ENCODE measurements at places on chromosomes 16 and 17.

DNA sequence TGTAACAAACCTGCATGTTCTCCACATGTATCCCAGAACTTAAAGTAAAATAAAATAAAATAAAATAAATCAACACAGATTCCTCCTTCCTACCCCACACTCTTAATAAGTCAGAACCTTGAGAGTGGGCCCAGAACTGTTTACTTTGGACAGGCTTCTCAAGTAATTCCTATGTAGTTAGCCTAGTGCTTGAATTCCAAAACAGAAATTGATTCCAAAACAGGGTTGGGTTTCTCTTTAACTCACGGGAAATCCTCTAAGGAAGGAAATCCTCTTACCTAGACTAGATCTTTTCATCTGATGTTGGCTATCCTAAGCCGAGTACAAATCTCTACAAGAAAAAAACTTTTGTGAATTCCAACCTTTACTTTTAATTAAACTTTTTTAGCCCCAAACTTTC is 324.7 kb upstream of the C16orf82 start:
- DNase-seq, result no peak

DNA sequence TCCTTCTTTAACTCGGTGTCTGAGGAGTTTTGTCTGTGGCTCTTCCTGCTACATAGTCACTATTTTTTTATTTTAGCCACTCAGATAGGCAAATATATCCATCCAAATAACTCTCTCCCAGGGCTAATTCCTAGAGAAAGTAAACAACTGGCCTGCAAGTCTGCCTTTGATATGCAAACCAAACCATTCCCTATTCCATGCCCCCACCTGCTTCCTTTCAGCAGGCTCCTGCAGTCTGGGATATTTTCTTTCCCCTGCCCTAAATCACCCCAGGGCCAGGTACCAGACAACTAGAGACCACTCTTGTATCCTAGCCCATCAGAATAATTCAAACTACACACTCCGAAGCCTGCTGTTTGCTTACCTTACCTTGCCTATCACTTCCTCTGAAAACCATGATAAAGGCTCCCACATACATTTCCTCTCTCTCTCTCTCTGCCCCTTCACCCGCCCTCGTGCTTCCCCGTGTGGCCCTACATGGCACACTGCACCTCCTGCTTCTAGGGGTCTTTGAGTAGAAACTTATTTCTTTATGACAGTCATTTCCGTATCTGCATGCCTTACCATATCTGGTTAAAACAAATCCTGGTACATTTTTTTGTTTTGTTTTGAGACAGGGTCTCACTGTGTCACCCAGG is 8.3 kb downstream of the CD300H start:
- no peak for DNase-seq

DNA sequence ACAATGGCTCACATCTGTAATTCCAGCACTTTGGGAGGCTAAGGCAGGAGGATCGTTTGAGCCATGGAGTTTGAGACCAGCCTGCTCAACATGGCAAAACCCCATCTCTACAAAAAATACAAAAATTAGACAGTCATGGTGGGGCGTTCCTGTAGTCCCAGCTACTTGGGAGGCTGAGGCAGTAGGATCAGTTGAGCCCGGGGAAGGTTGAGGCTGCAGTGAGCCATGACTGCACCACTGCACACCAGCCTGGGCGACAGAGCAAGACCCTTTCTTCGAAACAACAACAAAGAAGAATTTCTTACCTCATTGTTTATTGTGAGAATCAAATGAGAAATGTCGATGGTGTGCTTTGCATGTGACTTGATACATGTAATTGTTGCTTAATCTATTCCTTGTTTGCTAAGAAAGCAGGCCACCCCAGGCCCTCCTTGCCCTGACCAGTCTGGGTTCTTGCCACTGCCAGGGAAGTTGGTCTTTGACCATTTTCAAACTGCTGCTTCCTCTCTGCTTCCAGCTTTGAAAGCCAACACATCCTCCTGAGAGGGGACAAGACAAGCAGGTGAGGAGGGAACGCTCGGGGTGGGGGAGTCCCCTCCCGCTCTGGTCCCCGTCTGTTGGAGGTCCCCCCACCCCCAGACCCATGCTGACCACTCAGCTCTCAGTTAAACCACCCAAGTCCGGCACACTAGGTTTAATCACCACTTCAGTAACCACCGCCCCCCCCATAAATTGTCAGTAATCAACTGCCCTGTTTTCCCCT is 47.3 kb upstream of the CPNE2 start:
- DNase-seq, result no peak

GRCh38 chr17:73841431-73842060 is 197.3 kb upstream of the SDK2 start:
- no peak for DNase-seq

DNA sequence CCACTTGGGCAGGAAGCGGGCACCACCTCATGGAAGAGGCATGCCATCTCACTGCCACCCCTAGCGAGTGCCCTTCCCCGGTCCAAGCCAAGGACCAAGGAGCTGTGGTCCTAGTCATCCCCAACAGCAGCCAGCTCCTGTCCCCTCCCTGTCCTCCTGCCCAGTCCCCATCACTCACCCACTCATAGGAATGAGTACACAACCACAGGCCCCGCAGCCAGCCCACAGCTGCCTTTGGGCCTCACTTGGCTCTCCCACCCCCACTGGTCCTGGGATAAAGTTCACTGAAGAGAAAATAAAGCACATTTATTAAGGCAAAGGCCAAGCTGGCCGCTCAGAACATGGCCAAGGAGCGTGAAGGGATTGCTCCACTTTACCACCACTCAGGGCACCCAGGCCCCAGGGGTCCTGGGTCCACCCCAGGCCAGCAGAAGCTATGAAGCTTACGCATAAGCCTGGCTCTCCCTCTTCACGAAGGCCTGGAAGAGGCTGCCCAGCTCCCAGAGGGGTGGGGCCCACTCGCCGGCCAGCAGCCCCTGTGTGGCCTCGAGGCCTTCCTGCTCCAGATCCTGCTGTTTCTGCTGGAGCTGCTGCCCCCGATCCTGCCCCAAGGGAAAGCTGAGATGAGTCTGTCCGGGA is 3.6 kb downstream of the SCRN2 start:
- no peak for DNase-seq

- peak; percentile 71 for DNase-seq
These were observed 1.8 kb downstream of the HMOX2 start for GRCh38 chr16:4477966-4478365.

GRCh38 chr16:51152691-51153576 is 1.9 kb upstream of the SALL1 start:
- DNase-seq, result peak; percentile 54

DNA sequence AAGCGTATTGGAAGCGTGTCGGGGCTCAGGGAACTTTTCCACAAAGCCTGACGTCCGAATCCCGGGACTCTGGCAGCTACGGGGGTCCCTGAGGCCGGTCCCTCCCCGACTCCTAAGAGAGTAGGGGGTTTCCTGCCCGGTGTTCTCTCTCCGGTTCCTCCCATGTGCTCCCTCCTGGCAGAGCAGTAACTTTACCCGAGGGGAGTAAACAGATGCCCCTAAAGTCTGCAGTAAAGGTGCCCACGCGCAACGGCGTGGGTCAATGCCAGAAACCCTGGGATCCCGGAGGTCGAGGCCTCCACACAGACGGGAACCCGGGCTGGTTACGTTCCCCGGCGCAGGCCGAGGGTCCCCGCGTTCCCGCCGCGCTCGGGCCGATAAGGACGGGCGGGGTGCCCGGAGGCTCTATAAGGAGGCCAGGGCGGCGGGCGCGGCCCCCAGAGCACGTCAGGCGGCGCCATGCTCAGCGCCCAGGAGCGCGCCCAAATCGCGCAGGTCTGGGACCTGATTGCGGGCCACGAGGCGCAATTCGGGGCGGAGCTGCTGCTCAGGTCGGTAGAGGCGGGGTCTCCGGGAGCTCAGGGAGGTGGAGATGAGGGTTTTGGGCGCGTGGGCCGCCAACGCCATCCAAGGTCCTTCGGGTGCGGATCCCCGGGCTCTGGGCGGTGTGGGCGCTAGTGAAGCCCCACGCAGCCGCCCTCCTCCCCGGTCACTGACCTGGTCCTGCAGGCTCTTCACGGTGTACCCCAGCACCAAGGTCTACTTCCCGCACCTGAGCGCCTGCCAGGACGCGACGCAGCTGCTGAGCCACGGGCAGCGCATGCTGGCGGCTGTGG is at the start of gene HBM:
Gene HBM (plus strand): TSS at position 440 of the 836 bp plus-strand sequence. CDS start 20 bp downstream, at position 460.
- DNase-seq, result no peak

GRCh38 chr16:16578701-16579100 is 199.8 kb downstream of the NPIPA7 start:
- no peak for DNase-seq

GRCh38 chr17:18363101-18364049 is at the start of gene SHMT1:
SHMT1 (minus strand) TSS chr17:18363550; CDS start chr17:18355981, 7,569 bp downstream.
- DNase-seq, result peak; percentile 96

DNA sequence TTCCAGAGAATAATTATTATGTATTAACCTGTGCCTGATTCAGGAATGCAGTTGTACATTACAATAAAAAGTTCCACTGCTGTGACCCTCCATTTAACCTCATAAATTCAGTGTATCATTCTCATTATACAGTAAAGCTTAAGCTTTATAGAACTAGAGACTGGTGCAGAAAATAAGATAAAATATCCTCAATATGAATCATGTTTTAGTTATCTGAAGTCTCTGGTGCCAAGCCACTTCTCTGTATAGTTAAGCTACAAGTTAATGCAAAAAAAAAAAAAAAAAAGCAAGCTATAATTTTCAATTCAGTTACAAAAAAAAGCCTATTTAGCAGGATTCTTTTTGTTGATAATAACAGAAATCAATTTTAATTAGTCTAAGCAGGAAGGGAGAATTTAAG is 22.4 kb upstream of the SMIM36 start:
- DNase-seq, result peak; percentile 19

GRCh38 chr17:51397361-51398127 is 137.2 kb downstream of the UTP18 start:
- no peak for DNase-seq

- peak; percentile 85 for DNase-seq
These were observed 71.2 kb upstream of the LGALS9 start for GRCh38 chr17:27559506-27560481.

DNA sequence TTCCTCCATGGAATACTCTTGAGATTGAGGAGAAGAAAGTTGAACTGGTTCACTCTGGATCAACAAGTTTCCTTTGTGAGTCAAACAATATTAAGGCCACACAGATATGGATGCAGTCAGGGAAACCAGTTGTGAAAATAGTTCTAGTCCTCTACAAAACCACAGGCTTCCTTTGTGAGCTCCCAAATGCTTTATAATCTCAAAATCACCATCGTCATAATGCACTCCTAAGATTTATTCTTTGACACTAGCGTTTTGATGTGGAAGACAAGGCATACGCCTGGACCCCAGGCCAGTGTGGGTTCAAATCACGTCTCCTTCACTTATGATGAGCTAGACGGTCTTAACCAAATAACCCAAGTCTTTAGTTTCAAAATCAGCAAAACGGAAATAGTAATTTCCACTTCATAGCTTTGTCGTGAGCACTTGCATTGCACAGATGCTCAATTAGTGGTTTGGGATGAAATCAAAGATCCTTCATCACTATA is 142.6 kb downstream of the STX8 start:
- DNase-seq, result peak; percentile 19

DNA sequence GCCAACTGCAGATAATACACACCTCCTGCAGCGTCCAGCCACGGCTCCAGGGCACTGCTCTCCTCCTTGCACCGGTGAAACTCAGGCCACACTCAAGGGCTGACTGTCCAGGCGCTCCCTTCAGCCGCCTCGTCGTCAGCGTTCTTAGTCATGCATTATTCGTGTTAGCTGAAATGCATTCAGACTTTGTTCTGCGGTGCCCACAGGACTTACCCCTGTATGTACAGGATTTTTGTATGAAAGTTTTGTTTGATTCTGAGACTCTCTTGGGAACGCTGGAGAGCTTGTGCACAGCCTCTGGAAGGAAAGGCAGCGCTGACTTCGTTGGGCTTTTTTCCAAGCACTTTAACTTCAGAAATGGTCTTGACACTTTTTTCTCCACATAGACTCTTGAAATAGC is 22.1 kb downstream of the CIBAR2 start:
- DNase-seq, result no peak

- peak; percentile 35 for DNase-seq
These were observed 108.4 kb downstream of the OR1D5 start for GRCh38 chr17:2954898-2955445.

DNA sequence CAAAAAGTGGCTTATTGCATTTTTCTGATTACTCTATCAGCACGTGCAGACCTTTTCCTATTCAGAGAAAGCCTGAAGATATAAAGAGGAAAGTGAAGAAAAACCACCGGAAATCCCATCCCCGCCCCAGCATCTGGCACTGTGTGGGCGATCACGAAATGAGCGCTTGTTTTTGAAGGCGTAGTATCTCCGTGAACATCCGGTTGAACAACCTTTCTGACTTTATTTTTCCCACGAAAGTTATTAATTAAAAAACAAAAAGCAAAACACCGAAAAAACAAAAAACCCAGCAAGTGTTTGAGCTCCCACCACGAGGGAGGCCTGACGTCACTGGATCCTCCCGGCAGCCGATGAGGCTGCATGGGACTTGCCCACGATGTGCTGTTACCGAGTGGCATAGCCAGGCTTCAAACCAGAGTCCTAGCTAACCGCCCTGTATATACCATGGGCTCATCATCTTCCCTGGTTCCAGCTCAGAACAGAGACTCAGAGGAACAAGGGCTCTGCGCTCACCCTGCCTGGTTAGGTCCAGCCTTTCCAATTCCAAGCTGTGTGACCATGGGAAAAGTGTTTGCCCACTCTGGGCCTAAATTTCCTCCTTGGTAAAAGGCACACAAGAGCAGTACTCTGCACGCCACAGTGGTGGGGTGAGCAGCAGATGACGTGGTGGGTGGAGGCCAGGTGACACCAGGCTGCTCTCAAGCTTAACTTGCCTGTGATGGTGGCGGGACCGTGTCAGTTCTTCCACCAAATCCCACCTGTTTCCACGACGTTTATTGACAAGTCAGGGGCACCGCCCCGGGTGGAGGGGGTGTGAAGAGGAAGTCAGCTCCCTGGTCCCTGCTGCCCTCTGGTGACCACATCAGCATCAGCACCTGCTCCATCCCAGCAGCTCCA is 34.3 kb upstream of the IL21R start:
- DNase-seq, result peak; percentile 78

- DNase-seq, result peak; percentile 58
These were observed 8.6 kb upstream of the BAHCC1 start for GRCh38 chr17:81386646-81387099.

GRCh38 chr17:142876-143784 is 5.8 kb downstream of the SCGB1C2 start:
- DNase-seq, result no peak

DNA sequence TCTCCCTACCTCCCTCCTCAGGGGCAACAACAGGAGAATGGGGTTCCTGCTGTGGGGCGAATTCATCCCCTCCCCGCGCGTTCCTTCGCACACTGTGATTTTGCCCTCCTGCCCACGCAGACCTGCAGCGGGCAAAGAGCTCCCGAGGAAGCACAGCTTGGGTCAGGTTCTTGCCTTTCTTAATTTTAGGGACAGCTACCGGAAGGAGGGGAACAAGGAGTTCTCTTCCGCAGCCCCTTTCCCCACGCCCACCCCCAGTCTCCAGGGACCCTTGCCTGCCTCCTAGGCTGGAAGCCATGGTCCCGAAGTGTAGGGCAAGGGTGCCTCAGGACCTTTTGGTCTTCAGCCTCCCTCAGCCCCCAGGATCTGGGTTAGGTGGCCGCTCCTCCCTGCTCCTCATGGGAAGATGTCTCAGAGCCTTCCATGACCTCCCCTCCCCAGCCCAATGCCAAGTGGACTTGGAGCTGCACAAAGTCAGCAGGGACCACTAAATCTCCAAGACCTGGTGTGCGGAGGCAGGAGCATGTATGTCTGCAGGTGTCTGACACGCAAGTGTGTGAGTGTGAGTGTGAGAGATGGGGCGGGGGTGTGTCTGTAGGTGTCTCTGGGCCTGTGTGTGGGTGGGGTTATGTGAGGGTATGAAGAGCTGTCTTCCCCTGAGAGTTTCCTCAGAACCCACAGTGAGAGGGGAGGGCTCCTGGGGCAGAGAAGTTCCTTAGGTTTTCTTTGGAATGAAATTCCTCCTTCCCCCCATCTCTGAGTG is 5.9 kb upstream of the LASP1NB start:
- no peak for DNase-seq

- no peak for DNase-seq
These were observed 26.9 kb downstream of the GPT2 start for GRCh38 chr16:46911038-46911437.
